Stomach (tissue), 19 donors: ENCODE measurements at places on chromosomes 7 and 10. TPM values are rescaled to one million over a fixed set of nuclear protein-coding genes. Genes with fewer than 3 reads are reported as not detected.

DNA sequence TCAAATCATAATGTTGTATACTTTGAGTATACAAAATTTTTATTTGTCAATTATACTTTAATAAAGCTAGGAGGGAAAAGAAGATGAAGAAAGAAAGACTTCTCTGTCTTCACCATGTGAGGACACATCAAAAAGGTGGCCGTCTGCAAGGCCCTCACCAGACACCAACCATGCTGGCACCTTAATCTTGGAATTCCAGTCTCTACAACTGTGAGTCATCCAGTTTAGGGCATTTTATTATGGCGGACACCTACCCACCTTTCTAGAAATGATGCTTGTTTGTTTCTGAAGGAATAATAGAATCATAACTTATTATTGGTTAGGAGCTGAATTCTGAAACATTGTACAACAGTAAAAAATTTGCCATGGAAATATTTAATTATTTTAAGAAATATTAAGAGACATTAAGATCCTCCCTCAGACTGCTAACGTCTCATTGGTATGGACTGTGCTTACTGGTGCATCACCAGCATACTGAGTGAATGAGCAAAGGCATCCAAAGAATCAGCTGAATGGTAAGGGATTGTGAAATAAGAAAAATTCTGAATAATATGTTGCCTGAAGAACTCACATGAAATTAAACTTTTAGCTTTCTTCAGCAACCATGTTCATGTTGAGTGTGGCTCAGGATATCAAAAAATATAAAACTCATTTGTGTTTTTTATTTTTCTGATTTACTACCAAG, 536.6 kb downstream of the HTR7 start:
- no peak for DNase-seq

DNA sequence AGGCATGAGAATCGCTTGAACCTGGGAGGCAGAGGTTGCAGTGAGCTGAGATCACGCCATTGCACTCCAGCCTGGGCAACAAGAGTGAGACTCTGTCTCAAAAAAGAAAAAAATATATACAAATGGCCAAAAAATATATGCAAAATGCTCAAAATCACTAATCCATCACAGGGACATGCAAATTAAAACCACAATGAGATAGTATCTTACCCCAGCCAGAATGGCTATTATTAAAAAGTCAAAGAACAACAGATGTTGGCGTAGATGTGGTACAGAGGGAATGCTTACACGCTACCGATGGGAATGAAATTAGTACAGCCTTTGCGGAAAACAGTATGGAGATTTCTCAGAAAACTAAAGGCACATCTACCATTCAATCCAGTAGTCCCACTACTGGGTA, 17.4 kb downstream of the SNX8 start:
- no peak for DNase-seq

- DNase-seq = peak; percentile 36
Observed at GRCh38 chr10:128463991-128464760, 338.0 kb upstream of the MKI67 start.

DNA sequence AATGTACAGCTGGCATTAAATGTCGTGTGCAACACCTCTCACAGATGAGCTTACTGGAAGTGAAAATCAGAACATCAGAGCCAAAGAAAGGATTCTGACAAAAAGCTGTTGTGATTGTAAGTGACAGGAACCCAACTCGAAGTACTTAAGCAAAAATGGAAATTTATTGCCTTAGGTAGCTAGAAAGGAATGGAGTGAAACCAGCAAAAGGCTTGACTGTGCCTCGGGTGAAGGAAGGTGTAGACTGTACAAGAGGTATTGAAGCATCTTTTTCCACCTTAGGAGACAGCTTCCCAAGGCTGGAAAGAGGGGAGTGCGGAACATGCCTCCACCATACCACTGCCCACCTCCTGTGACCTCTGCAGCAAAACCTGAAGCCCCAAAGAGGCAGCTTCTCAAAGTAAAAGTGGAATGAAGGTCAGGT, 27.3 kb upstream of the ITGB1 start:
- no peak for DNase-seq

ATRNL1 gene
- polyA plus RNA-seq = 0.12 TPM

IFIT1B gene
- polyA plus RNA-seq = not detected
